ENCODE measurements at places on chromosomes 11 and 22. TPM values are rescaled to one million over a fixed set of nuclear protein-coding genes. Genes with fewer than 3 reads are reported as not detected.

- DNase-seq = no peak
These were observed 5.1 kb downstream of the SUSD2 start for GRCh38 chr22:24186352-24186740.

DNA sequence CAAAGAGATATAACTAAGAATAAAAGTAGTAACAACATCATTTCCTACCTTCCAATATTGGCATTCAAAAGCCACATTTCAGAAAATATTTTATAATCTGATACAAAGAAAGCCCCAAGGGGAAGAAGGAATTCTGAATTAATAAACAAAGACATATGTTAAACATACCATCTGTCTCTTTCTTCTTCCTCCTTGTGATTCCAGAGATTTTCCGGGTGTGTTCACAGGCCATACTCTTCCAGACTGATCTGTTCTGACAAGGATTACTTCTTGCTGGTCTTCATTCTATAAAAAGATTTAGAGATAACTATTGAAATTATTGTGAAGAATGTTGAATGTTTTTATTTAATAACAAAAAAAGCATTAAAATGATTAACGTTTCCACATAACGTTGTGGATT, 65.0 kb downstream of the CWF19L2 start:
- DNase-seq = no peak

- DNase-seq = no peak
These were observed 9.3 kb downstream of the MRPL16 start for GRCh38 chr11:59801160-59801706.

DNA sequence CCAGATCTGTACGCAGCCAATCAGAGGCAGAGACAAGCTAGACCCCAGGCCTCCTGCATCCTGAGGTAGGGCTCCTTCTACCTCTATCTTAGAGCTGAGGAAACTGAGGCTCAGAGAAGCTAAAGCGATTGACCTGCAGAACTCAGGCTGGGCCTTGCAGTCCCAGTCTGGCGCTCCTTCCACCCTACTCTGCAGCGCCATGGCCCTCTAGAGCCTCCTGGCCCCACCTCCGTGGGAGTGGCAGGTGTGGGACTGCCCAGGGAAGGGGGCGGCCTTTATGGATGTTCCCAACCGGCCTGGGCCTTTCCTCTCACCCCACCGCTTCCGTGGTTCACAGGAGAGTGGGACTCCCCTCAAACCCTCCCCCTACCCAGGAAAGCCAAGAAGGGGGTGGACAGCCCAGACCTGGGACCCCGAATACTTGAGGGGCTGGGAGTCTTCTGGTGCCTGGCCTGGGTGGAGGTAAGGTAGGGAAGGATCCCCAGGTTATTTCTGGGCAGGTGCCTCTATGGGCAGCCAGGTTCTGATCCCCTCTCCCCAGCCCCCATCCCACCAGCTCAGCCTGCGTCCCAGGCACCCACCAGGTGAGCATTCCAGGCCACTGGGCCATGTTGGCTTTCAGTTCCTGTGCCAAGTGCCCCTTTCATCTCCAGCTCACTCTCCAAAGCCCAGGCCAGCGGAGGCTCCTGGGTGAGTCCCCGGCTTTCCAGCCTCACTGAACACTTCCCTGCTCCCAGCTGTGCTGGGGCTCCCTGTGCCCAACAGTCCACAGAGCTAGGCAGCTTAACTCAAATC, 3.0 kb downstream of the WNT11 start:
- no peak for DNase-seq

DNA sequence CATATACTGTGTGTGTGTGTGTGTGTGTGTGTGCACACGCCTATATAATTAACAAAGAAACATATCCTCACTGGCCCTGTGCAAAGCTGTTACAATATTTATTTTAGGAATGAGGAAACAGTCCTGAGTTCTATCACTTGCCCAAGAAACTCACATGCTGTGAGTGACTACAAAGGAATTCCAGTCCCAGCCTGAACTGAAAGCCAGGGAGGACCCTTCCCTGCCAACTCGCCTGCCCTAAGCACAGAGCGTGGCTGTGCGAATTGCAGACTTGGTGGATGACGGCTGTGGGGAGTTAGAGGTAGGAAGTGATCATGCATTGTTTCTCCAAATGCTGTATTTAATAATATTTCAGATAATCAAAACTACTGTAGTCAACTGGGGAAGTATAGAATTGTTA, 26.4 kb upstream of the CD5 start:
- no peak for DNase-seq

The CCDC87 gene
- total RNA-seq = 0.37 TPM
